ENCODE measurements at places on chromosomes 16 and 17.

- peak; percentile 1 for DNase-seq
Measured at GRCh38 chr16:12723681-12724080, 80.0 kb downstream of the CPPED1 start.

GRCh38 chr16:24689128-24689527, 40.3 kb upstream of the TNRC6A start:
- peak; percentile 5 for DNase-seq

GRCh38 chr17:1648173-1648962, 1.3 kb downstream of the RILP start:
- DNase-seq, result no peak

GRCh38 chr16:17358355-17358754, 112.4 kb downstream of the XYLT1 start:
- DNase-seq, result no peak

DNA sequence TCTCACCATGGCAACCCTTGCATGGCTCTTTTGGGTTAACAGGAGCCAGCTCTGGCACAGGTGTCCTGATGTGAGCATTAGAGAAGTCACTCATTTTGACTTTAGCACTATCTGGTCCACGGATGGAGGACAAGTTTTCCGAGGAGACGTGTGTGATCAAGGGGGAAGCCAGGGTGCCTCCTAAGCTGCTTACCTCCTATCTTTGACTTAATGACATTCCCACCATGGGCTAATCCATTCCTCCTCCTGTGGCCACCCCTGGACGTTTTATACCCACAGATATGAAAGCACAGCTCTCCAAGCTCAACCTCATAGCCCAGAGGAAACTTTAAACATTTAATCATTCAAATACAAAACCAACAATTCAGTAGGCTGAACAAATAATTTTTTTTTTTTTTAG, 18.8 kb downstream of the MPP2 start:
- DNase-seq, result no peak

DNA sequence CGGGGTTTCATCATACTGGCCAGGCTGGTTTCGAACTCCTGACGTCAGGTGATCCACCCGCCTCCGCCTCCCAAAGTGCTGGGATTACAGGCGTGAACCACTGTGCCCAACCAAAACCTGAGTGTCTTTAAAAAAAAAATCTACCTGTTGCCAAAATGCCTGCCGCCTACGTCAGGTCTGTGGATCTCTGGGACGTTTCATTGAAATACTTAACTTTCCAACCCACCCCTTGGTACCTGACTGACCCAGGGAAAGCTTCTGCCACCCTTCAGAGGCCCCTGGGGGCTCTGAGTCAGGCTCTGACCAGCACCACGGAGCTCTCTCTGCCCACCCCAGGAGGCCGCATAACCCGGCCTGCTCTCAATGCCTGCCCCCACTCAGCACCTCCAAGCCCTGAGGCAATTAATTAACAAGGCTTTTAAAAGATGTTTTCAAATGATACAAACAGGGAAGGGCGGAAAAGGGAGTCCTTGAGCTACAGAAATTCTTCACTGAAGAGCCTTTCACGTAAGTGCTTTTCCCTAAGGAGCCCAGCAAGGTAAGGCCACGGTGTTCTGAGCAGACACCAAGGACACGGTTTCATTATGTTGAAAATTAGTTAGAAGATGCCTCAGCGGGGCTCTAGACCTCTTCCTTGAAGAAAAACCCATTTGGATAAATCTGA, 29.3 kb upstream of the GSG1L start:
- no peak for DNase-seq

DNA sequence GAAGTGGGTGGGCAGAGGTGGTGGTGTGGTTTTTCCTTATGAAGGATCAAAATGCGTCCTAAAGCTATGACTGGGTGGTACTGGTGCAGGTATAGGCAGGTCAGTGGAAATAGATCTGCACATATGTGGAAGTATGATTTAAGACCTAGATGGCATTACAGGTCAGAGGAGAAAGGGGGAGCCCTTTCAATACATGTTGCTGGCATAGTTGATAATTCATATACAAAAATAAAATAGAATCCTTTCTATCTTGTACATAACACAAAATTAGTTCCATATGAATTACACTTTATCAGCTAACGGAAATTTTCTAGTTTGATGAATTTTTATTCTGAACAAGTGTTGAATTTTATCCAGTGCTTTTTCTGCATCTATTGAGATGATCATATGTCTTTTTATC, 20.8 kb upstream of the PIK3R5 start:
- no peak for DNase-seq

- DNase-seq, result no peak
Measured at GRCh38 chr17:36576793-36577192, 14.9 kb upstream of the DHRS11 start.

DNA sequence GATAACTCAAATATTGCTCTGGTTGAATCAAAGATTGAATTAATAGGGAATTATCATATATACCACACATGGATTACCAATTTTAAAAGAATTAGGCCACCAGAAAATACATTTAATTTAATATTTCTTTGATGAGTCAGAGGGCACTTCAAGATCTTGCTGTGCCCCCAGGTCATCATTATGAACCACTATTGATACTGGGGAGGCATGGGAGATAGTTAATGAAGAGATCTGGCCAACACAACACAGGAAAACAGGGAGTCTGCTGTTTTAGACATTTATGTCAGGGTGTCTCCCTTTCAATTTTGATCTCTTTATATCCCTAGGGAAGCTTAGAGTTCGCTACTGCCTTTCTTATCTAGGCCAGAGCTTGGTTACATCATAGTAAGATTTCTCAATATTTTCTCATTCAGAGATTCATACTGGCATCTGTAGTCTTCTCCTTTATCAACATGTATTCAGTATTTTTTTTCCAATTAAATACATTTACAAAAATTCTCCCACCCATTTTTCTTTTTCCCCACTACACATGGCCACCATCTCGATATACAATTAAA, 158.3 kb upstream of the ZFHX3 start:
- no peak for DNase-seq

DNA sequence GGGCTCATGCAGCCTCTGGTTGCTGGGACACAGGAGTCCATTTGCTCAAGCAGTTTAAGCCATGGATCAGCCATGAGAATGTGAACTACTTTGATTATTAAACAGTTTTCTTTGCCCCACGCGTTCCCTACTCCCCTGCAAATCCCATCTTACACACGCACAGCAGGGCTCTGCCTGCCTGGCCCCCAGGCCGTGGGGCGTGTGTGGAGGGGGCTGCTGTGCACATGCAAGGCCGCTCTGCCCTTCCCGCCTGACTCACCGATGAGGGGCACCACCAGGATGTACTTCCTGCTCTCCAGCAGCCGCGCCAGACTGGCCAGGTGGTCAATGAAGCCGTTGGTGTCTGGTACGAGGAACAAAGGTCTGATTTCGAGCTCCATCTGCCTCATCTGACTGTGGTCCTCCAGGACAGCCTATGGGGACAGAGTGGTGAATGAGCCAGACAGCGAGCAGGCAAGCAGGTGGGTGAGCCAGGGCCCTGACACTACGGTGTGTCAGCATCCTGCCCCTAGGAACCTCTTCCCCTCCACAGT, 13.7 kb downstream of the HIC1 start:
- DNase-seq, result no peak

DNA sequence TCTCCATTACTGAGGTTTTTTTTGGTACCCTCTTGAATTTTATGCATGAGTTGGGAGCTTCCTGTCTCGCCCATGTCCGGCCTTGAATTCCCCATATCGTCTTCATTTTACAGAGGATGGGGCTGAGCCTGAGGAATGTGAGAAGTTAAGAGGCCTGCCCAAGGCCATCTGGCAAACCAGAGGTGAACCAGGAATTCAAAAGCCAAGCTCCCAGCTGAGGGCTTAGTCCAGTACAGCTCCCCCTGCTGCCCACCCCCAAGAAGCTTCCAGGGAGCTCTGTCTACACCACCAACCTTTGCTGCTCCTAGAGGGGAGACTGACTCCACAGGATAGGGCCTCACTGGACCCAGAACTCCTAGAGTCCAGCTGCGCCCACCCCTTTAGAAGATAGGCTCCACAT, 20.7 kb upstream of the C16orf78 start:
- DNase-seq, result no peak

GRCh38 chr16:85047867-85048455, 20.4 kb downstream of the KIAA0513 start:
- DNase-seq, result peak; percentile 55

GRCh38 chr16:78105517-78105916, 6.1 kb downstream of the WWOX start:
- DNase-seq, result no peak

DNA sequence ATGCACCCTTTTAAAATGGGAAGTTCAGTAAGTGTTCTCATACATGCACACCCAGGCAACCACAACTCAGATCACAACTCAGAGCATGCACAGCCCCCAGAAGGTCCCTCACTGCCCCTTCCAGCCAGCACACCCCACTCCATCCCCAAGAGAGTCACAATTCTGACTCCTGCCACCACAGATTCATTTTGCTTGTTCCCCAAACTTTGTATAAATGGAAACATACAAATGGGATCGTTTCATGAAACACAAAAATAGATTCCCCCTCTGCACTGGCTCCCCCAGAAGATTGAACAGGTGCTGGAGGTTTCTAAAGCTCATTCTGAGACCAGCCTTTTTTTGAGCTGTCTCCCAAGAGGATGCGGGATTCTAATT, 3.3 kb upstream of the TNFRSF13B start:
- no peak for DNase-seq

- DNase-seq, result no peak
Measured at GRCh38 chr16:52271088-52271750, 275.7 kb downstream of the TOX3 start.

DNA sequence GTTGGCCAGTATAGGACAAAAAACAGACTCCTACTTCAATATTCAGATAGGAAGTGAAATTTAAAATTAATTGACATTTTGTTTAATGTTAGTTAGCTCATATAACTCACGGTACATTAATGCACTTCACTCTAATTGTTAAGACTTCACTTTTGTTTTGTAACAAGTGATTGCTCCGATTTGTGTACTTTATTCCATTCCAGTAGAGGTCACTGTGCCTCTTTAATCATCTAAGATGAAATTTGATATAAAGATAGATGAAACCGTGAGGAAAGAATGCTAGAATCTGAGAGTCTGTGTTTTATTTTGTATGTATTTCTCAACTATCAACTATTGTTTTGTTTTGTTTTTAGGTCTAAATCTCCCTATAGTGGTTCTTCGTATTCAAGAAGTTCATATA, 29.0 kb downstream of the RBBP6 start:
- no peak for DNase-seq

DNA sequence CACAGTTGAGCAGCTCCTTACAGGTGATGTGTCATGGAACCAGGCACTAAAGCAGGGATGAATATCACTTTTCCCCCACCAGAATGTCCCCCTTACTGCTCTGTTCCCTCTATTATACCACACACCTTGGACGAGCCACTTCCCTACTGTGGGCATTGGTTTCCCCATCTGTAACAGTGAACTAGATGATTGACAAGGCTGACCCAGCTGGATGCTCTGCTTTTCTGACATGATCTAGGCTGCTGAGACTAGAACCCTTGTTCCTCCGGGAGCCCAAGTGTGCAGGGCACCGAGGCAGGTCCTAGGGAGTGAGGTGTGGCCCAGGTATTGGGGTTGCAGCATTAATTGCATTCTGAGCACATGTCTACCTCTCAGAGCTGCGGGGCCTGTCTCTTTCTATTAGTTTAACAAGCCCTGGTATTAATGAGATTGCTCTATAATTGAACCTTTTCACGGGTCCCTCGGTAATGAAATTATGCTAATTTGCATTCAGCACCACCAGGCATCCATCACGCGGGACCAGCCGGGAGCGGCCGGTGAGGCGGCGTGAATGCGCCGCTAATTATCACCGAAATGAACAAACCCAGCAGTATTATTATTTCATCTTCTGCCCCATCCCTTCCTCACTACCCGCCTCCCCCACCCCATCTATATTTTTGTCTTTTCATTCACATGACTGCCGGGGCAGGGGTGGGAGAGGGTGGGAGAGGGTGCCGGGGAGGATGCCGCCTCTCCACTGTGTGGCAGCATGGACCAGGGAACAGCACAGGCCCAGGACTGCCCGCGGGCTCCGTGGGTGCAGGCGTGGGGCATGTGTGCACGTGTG, 121.1 kb downstream of the CYLD start:
- no peak for DNase-seq

GRCh38 chr16:29815032-29815721, 775 bp upstream of the PAGR1 start:
- DNase-seq, result no peak

- DNase-seq, result no peak
Measured at GRCh38 chr16:56753410-56753809, 23.5 kb downstream of the NUP93 start.

DNA sequence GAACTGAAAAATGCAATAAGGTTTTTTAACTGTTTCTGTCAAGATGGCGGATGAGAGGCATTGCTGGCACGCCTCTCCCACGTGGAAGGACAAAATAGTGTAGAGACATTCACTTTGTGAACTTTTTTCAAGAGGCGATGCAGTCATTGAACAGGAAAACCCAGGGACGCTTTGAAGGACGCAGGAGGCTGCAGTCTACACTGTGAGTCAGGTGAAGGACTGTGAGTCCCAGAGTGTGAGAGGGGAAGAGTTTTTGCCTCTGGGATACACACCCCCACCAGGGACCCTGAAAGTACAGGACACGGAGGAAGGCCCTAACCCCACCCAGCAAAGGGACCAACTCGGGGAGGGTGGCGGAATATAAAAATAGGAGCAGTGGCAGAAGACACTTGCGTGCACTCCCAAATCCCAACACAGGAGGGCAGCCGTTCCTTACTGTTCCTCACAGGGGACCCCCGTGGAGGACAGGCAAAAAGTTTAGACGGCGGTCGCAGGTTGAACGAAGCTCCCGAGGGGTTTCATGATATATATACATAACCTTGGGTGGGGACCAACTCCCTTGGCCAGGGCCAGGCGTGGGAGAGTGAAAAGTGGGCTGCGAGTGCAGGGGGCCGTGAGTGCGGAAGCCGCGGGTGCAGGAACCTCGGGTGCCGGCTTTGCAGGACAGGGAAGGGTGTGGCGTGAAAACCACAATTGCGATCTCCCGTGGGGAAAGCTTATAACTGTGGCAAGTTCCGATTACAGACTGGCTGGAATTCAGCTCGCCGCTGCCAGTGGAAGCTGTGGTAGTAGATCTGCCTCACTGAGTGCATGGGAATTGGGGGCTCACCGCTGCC, 82.0 kb upstream of the ALOX12 start:
- peak; percentile 25 for DNase-seq

DNA sequence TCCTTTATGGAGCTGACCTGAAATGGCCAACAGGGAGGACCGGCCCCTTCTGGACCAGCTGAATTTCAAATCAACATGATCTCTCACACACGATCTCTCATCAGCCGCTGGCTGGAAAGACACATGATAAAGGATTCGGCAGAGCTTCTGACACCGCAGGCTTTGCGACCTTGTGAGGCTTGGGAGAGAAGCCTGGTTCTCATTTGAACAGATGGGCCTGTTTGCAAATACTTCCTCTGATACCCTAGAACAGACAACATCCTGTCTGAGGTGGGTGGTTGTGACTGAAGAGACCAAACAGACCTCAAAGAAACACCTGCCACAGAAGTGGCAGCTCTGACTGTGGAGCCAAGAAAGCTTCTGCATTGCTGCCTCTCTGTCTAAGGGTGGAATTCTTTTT, 77.9 kb upstream of the SDK2 start:
- DNase-seq, result no peak

Measured in inflammatory macrophage treated with lipopolysaccharide for 1 hour (primary cell).